ENCODE measurements at places on chromosomes 6 and 20.
A peak's percentile ranks its signal among the peaks of the same experiment; 100 is the strongest.

- peak; percentile 99 for DNase-seq
Observed at GRCh38 chr20:47334022-47334551, 22.4 kb downstream of the ZMYND8 start.

- peak; percentile 95 for DNase-seq
Observed at GRCh38 chr6:11271228-11272020, 39.0 kb upstream of the NEDD9 start.

DNA sequence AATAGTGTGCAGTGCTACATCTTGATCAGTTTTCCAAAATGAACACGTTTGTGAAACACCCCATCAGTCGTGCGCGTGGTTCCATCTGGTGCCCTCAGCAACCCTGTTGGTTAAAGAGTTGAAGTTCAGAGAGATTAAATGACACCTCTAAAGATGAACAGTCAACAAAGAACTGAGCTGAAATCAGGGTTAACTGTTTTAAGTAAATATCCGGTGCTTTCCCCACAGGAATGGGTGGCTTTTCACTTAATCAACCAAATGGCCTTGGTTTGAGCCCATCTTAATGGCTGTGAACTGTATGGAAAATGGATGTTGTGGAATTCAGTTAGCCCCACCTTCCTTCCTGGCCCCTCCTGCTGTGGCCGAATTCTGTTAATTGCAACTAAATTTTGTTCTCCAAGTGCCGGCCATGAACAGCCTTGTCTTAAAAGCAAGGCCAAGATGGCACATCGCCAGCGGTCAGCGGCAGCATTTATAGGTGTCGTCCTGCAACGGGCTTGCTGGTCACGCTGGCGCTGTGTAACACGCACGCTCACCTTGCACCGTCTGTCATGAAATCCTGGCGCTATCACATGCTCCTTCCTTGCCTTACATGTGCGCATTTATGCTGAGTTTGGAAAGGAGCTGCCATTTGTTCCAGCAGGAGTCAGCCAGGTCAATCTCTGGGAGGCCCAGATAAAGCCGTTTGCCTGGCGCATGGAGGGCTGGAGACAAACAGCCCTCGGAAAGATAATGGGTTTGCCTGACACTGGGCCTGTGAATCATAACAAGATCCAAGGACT lies 164.5 kb downstream of the ERMARD start:
- no peak for DNase-seq

DNA sequence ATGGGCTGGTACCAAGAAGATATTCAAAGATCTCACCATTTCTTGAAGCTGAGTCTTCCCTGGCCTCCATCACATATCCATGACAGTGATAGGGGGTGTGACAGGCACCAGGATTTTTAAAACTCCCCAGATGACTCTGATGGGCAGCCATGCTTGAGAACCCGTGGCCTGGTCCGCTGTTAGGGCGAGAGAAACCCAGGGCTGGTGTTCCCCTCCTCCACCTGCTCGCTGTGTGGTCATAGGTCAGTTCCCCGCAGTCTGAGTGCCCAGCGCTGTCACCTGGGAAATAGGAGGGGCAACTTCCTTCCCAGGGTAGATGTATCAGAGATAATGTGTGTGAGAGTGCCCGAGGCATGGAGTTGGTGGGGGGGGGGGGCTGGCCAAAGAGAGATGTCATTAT lies 50.9 kb downstream of the TMEM242 start:
- no peak for DNase-seq

DNA sequence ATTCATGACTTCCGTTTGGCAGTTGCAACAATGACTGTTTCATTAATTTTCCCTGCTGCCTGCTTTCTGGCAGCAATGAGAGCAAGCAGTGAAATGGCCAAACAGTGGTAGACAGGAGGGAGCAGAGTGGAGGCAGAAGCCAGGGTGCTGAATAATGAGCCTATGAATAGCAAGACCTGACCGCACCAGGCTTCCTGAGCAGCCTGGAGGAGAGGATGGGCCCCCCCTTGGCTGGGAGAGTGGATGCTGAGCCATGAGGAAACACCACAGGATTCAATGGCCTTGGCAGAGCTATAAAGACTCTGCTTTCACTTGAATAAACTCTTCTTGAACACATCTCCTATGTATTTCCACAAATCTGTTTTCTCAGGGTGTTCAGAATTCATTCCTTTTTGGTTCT lies 68.1 kb upstream of the SNRPB2 start:
- DNase-seq: no peak
